ENCODE measurements at places on chromosomes 4 and X. TPM values are rescaled to one million over a fixed set of nuclear protein-coding genes. Genes with fewer than 3 reads are reported as not detected.

Gene DDX53
- total RNA-seq: not detected

- no peak overlapping the region for H3K4me3 ChIP-seq
- H3K27me3 ChIP-seq: no peaks in the 10 kb centered on the region
- DNase-seq: no peak
These were observed 262.8 kb downstream of the DKK2 start for GRCh38 chr4:106773076-106773905.

Gene F8A3
- 8.1 TPM for total RNA-seq

Gene DDIT4L
- total RNA-seq: not detected

- H3K36me3 ChIP-seq: peaks cover 19% of the 10 kb centered on the region
- DNase-seq: no peak
- H3K4me1 ChIP-seq: no peaks in the 10 kb centered on the region
- H3K4me3 ChIP-seq: no peak overlapping the region
These were observed 66.1 kb downstream of the TNIP2 start for GRCh38 chr4:2689825-2690700.

GRCh38 chrX:136823175-136823574 is 42.4 kb upstream of the ARHGEF6 start:
- no peak overlapping the region for H3K4me3 ChIP-seq
- no peak overlapping the region for H3K27ac ChIP-seq
- DNase-seq: no peak
- H3K36me3 ChIP-seq: no peaks in the 10 kb centered on the region

Gene SPANXA1
- total RNA-seq: not detected

Gene SRPK3
- total RNA-seq: 0.23 TPM

DNA sequence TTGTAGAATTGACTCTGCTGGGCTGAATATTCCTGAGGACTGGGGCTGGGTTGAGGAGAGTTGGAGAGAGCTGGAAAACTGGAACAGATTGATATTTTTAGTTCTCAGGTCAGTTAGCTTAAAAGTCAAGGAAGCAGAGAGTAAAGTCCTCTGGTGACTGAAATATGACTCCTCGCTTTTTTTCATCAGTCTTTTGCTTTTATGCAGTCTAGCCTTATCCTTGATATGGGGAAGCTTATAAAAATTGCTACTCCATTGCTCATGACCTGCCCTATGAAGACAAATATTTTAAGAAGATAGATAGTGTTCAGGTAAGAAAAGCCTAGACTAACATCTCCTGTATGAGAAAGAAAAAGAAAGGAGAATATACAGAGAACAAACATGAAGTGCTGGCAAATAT is 152.7 kb downstream of the C4orf33 start:
- no peaks in the 10 kb centered on the region for H3K4me1 ChIP-seq
- DNase-seq: no peak
- no peak overlapping the region for H3K4me3 ChIP-seq
- H3K36me3 ChIP-seq: no peaks in the 10 kb centered on the region
- H3K27ac ChIP-seq: no peak overlapping the region

- peak overlapping the region; percentile 25 for H3K27ac ChIP-seq
- no peaks in the 10 kb centered on the region for H3K36me3 ChIP-seq
- no peak overlapping the region for H3K4me3 ChIP-seq
- peaks cover 30% of the 10 kb centered on the region for H3K4me1 ChIP-seq
These were observed 83.6 kb downstream of the MAML3 start for GRCh38 chr4:140070366-140070765.

DNA sequence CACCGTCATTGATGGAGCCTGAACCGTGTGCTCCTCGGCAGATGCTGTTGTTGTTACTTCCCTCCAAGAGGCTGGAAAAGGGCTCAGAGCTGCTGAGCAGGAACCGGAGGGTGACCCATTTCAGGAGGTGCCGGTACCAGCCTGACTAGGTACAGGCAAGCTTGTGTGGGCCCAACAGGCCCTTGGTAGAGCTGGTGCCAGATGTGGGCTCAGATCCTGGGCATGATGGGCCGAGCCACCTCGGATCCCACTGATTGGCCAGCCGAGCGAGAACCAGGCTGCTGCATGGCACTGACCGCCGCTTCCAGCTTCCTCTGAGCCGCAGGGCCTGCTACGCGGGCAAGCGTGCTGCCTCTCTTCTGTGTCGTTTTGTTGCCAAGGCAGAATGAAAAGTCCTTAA is 33.7 kb downstream of the NOP14 start:
- H3K36me3 ChIP-seq: peaks cover 78% of the 10 kb centered on the region
- H3K4me3 ChIP-seq: no peak overlapping the region
- peak overlapping the region; percentile 92 for H3K27ac ChIP-seq
- H3K27me3 ChIP-seq: no peaks in the 10 kb centered on the region

Gene ATP1B4
- total RNA-seq: not detected

DNA sequence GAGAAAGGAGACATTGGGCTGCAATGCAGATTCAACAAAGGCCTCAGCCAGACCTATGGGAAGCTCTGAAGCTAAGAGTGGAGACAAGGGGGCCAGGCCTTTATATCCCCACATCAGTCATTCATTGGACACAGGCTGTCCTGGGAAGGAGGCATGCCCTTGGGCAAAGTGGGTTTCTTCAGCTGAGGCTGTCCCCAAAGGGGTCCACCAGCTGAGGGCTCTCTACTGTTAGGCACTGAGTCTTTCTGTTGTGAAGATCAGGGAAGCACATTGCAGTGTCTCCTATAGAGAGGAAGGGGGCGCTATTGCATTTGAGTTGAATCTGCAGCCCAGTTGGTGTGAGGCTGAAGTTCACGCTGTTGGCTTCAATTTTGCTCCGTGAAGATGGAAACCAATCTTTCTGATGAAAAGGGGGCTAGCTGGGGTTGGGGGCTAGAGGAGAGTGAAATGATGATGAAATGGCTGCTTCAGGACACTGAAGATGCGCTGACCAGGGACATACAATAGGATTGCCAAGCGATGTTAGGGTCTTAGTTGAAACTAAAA is 48.0 kb downstream of the SLC25A5 start:
- no peaks in the 10 kb centered on the region for H3K36me3 ChIP-seq
- H3K27ac ChIP-seq: no peak overlapping the region
- no peaks in the 10 kb centered on the region for H3K4me1 ChIP-seq
- H3K27me3 ChIP-seq: no peaks in the 10 kb centered on the region

DNA sequence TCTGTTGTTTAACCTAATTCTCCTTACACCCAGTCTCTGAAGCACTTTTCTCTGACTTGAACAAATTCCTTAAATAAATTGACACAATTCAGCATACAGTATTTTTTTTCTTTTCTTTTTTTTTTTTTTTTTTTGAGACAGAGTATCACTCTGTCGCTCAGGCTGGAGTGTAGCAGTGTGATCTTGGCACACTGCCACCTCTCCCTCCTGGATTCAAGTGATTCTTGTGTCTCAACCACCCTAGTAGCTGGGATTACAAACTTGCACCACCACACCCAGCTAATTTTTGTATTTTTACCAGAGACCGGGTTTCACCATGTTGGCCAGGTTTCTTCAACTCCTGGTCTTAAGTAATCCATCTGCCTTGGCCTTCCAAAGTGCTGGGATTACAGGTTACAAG is 1498.1 kb upstream of the PCDH10 start:
- no peaks in the 10 kb centered on the region for H3K4me1 ChIP-seq
- H3K4me3 ChIP-seq: no peak overlapping the region
- H3K36me3 ChIP-seq: no peaks in the 10 kb centered on the region
- no peak for DNase-seq
- H3K27ac ChIP-seq: no peak overlapping the region

GRCh38 chr4:38378478-38378877 is 285.5 kb upstream of the KLF3 start:
- no peak overlapping the region for H3K4me3 ChIP-seq
- no peak for DNase-seq
- H3K4me1 ChIP-seq: peaks cover under 1% of the 10 kb centered on the region
- H3K27ac ChIP-seq: no peak overlapping the region
- H3K27me3 ChIP-seq: no peaks in the 10 kb centered on the region

DNA sequence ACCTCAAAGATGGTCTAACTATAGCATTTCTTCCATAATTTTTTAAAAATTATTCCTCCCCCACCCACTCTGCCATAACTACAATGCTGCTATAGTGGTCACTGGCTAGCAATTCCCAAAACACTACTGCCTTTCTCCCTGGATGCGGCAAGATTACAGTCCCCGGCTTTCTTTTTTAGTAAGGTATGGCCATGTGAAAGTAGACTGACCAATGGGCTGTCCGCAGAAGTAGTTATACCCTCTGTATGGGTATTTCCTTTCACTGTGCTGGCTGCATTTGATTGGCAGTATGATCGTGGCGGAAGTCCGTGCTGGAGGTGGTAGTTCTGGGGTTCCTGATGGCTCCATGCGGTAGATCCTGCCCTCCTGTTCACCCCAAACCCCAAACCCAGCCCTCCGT is 166.0 kb downstream of the FBXO8 start:
- H3K27ac ChIP-seq: no peak overlapping the region
- no peak overlapping the region for H3K4me3 ChIP-seq
- no peaks in the 10 kb centered on the region for H3K27me3 ChIP-seq
- DNase-seq: no peak

- H3K36me3 ChIP-seq: no peaks in the 10 kb centered on the region
- no peak for DNase-seq
- no peak overlapping the region for H3K4me3 ChIP-seq
- H3K4me1 ChIP-seq: no peaks in the 10 kb centered on the region
These were observed 17.7 kb downstream of the USP27X start for GRCh38 chrX:49896951-49897350.

- no peaks in the 10 kb centered on the region for H3K27me3 ChIP-seq
- H3K27ac ChIP-seq: no peak overlapping the region
- H3K36me3 ChIP-seq: no peaks in the 10 kb centered on the region
- no peak for DNase-seq
These were observed 1843.5 kb upstream of the AGA start for GRCh38 chr4:179285696-179286095.

DNA sequence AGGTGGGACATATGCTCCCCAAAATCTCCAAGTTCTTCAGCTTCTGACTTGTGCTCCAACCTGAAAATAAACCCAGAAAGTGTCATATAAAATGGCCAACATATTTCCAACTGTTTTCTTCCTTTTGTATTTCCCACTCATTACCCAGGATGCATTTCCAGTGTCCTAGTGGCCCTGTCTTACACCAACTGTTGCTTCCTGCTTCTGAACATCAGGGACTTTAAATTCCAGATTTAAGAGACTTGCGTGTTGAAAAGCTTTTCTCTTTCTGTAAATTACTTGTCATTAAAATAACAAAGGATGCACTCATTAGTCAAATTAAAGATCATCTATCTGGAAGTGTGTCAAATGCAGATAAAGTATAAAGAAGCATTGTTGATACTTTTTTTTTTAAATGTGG is 19.9 kb downstream of the MID1 start:
- DNase-seq: no peak
- H3K4me1 ChIP-seq: no peaks in the 10 kb centered on the region
- no peaks in the 10 kb centered on the region for H3K27me3 ChIP-seq
- no peak overlapping the region for H3K4me3 ChIP-seq

- H3K4me3 ChIP-seq: no peak overlapping the region
- no peak overlapping the region for H3K27ac ChIP-seq
- H3K4me1 ChIP-seq: peaks cover 3% of the 10 kb centered on the region
- DNase-seq: peak; percentile 77
- no peaks in the 10 kb centered on the region for H3K27me3 ChIP-seq
These were observed 9.0 kb downstream of the BMP3 start for GRCh38 chr4:81039351-81039972.

GRCh38 chr4:28232951-28233350 is 1372.3 kb downstream of the STIM2 start:
- H3K36me3 ChIP-seq: no peaks in the 10 kb centered on the region
- no peak overlapping the region for H3K4me3 ChIP-seq
- no peak for DNase-seq
- H3K27ac ChIP-seq: no peak overlapping the region
- H3K4me1 ChIP-seq: no peaks in the 10 kb centered on the region

DNA sequence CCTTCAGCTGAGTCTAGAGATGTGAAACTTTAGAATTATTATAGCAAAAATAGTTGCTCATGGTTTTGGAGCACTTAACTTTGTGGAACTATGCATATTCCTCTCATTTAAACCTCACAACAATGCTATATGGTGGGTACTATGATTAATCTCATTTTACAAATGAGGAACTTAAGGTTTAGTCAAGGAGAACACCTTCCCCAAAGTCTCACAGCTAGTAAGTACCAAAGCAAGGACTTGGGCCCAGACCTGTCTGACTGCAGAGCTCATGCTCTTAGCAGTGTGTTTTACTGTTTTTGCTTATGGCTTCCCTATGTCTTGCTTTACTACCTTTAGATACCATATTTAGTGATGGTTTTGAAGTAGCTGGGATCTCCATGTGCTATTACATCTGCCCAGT is 5.1 kb downstream of the UBE2A start:
- no peaks in the 10 kb centered on the region for H3K36me3 ChIP-seq
- H3K27me3 ChIP-seq: no peaks in the 10 kb centered on the region
- no peak overlapping the region for H3K27ac ChIP-seq
- DNase-seq: no peak
- peaks cover 8% of the 10 kb centered on the region for H3K4me1 ChIP-seq
- H3K4me3 ChIP-seq: no peak overlapping the region

DNA sequence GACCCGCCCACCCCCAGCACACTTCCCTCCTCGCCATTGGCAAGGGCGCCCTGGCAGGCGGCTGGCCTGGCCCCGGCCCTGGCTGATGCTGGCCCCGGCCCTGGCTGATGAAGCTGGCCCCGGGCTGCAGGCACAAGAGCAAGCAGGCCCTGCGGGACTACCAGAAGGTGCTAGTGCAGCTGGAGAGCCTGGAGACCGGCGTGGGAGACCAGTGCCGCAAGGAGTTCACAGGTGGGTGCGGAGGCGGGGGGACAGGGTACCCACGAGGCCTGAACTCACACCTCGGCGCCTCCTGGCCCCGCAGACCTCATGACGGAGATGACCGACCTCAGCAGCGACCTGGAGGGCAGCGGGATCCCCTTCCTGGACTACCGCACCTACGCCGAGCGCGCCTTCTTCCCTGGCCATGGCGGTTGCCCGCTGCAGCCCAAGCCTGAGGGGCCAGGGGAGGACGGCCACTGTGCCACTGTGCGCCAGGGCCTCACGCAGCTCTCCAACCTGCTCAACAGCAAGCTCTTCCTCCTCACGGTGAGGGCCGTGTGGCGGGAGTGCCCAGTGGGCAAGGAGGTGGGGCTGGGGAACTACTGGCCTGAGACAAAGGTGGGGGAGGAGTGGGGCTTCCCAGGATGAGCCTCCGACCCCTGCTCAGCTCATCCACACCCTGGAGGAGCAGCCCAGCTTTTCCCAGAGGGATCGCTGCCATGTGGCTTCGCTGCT is 6.1 kb upstream of the SRPK3 start:
- H3K4me1 ChIP-seq: no peaks in the 10 kb centered on the region
- no peaks in the 10 kb centered on the region for H3K27me3 ChIP-seq
- H3K4me3 ChIP-seq: no peak overlapping the region
- H3K27ac ChIP-seq: no peak overlapping the region
- DNase-seq: peak; percentile 55

Gene SERTM2
- not detected for total RNA-seq

Gene MUC7
- total RNA-seq: not detected

Gene GSX2
- not detected for total RNA-seq
